ENCODE measurements at places on chromosomes 7 and 10.
A peak's percentile ranks its signal among the peaks of the same experiment; 100 is the strongest.

DNA sequence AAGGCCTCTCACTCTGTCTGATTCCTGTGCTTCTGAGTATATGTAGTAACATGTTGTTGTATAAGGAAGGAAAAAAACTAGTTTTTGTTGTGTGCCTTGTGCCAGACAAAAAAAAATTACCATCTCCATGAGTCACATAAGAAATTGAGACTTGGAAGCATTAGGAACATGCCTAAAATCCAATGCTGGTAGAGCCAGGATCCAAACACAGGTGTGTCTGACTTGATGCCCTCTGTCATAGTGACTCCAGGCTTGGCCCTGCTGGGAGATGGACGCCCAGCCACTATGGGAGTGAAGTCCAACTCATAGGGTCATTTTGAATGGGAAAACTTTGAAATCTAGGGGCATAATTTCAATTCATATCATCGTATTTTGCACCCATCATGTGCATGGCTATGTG, 38.0 kb downstream of the PYROXD2 start:
- DNase-seq: no peak

GRCh38 chr7:135414850-135415439, 95.0 kb downstream of the CNOT4 start:
- peak; percentile 11 for DNase-seq

DNA sequence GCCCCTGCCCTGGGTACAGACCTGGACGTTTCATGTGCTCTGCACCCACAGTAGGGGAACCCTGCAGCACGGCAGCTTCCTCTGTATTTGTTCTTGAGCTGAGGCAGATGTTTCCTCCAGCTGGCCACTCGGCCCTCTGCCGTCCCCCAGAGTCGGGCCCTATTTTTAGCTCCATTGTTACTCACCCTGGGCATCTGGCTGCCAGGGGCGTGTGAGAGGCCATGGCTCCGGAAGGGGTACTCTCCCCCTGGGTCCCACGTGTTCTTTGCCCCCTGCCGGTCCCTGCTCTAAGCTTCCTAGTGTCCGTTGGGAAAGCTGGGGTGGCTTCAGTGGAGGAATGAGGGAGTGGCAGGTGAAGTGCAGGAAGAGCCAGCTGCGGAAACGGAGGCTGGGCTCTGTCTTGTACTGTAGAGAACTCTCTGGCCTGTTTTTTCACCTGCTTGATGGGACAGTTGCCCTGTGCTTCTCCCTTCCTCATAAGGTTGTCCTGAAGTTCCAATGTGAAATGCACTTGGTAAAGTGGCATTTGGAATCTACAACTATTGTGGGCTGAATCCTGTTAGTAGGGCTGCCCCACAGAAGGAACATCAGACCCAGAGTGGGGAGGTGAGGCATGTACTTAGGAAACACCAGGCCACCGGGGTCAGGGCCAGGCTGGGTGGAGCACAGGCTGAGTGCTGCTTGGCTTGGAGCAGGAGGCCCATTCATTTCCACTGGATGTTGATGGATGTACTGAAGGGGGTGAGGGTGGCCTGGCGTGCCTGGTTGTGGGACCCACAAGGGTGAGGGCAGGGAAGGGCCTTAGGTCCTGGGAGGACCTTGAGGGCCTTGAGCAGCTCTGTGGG, 30.6 kb downstream of the PALD1 start:
- no peak for DNase-seq

DNA sequence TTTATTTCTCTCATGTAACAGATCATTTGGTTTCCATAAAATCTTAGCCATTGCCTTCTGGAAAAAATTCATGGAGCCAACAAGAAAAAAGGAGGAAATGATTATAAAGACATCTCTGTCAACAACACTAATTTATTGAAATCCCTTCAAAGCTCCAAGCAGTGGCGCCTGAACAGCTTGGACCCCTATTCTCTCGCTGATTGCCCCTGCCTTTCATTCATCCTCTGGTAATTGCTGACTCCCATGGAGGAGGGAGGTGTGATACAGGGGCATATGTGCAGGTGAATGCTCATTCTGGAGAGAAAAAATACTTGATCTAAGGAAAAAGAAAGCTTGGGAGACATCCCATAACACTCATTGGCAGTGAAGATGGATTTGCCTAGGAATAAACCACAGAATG, 345.5 kb downstream of the FGFR2 start:
- no peak for DNase-seq

GRCh38 chr10:865924-866576, 65.5 kb downstream of the LARP4B start:
- no peak for DNase-seq

- peak; percentile 38 for DNase-seq
Observed at GRCh38 chr7:22350466-22351328, 6.3 kb downstream of the RAPGEF5 start.

DNA sequence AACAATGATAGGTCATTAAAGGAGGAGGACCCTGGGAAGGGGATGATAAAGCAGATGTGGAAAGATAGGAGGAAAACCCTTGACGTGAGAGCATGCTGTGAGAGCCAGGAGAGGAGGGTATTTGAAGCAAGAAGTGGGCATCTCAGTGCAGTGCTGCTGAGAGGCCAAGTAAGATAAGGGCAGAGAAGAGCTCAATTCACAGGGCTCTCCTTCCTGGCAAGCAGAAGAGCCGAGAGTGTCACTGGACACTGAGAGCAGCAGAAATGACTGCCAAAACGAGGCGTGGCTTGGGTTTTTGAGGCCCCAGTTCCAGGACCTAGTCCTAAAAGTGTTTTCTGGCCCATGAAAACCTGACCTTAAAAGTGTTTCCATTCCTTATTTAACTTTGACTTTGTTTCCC, 213.5 kb downstream of the LHFPL3 start:
- DNase-seq: no peak

GRCh38 chr7:21782996-21783395, 162.7 kb downstream of the CDCA7L start:
- DNase-seq: no peak

- no peak for DNase-seq
Observed at GRCh38 chr7:157586426-157586955, 249.7 kb downstream of the DNAJB6 start.

DNA sequence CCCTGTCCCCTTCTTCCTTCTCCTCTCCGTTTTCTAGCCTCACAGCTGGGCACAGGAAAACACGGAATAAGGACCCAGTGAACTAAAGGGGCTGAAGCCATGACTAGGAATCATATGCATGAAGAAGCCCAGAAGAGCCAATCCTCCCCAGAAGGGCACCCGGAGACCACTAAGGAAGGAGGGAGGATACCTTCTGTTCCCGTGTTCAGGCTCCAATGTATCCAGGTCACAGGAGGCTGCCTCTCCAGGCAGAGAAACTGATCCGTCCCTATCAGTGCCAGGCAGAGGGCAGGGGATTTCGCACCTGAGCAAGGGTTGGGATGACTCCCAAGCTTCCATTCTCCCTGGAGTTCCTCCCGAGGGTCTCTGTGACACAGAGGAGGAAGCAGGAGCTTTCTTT, 246.6 kb downstream of the SNX10 start:
- no peak for DNase-seq

GRCh38 chr10:85613391-85613790, 753.2 kb downstream of the GRID1 start:
- DNase-seq: no peak

DNA sequence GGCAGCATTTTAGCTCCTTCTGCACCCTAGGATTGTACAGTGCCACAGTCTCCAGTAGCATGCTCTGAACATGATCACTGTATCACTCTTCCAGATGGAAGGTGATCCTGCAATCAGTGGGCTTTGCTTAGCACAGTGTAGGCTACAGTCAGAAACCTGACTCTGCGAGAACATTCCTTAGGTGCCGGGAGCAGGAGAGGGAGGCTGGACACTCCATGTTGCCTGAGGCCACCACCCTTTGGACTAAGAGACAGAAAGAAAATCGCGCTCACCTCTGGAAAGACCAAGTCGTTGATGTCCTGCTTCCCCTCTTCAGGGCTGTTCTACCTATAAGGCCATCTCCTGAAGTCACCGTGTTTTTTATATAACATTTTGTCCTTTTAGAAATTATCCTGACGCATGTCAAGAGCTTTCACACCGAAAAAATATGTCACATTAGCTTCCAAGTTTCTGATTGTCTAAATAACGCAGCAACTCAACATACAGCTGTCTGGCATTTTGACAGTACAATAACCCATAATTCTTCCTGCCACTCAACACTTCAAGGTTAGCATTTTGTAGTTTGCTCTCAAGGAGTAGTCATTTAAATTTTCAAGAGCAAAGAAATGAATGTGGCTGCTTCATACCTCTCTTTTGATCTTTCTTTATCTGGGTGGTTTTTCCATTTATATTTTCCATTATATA, 563.1 kb downstream of the LRMDA start:
- no peak for DNase-seq

- no peak for DNase-seq
Observed at GRCh38 chr10:18456984-18457383, 194.4 kb downstream of the NSUN6 start.
